Daoy (cell line): ENCODE measurements at places on chromosomes 2 and 18. TPM values are rescaled to one million over a fixed set of nuclear protein-coding genes. Genes with fewer than 3 reads are reported as not detected.

Gene PRSS56
- not detected in 2 replicates for total RNA-seq

Gene RETREG2
- 33.3 and 48.8 TPM in 2 replicates for total RNA-seq

Gene KRCC1
- 33.1 and 42.1 TPM in 2 replicates for total RNA-seq

Gene ZFP36L2
- total RNA-seq: 2.3 and 4.1 TPM in 2 replicates

Gene LIMS2
- 0.51 TPM in 1 of 2 replicates, not detected in the other for total RNA-seq

Gene AQP12A
- total RNA-seq: not detected in 2 replicates

Gene REG3G
- total RNA-seq: not detected in 2 replicates

Gene PLEK
- total RNA-seq: not detected in 2 replicates

Gene LRATD1
- not detected in 2 replicates for total RNA-seq

Gene SERPINE2
- total RNA-seq: 18.0 and 21.0 TPM in 2 replicates

Gene NT5C1B
- total RNA-seq: 0.21 TPM in 1 of 2 replicates, not detected in the other

Gene CNRIP1
- 26.1 and 28.9 TPM in 2 replicates for total RNA-seq

Gene TTL
- 33.6 and 34.2 TPM in 2 replicates for total RNA-seq

Gene TSPYL6
- total RNA-seq: not detected in 2 replicates

Gene GULP1
- 13.4 and 25.9 TPM in 2 replicates for total RNA-seq

Gene VWC2L
- total RNA-seq: not detected in 2 replicates

Gene SEPTIN10
- total RNA-seq: 42.9 and 56.0 TPM in 2 replicates

Gene G6PC2
- total RNA-seq: not detected in 2 replicates

Gene SPP2
- total RNA-seq: not detected in 2 replicates

Gene SOWAHC
- total RNA-seq: 7.1 and 9.0 TPM in 2 replicates

Gene VSNL1
- 0.09 and 2.1 TPM in 2 replicates for total RNA-seq

Gene TUBB8B
- not detected in 2 replicates for total RNA-seq

Gene GRB14
- 0.48 and 2.9 TPM in 2 replicates for total RNA-seq

Gene MARS2
- total RNA-seq: 7.7 and 8.5 TPM in 2 replicates

Gene CAMKMT
- total RNA-seq: 14.2 and 24.4 TPM in 2 replicates

Gene CRIM1
- total RNA-seq: 81.5 and 95.4 TPM in 2 replicates

Gene OSBPL6
- total RNA-seq: 3.8 and 4.5 TPM in 2 replicates

Gene PIEZO2
- 2.1 and 2.2 TPM in 2 replicates for total RNA-seq

Gene NETO1
- total RNA-seq: 4.1 and 4.9 TPM in 2 replicates

Gene GPR155
- total RNA-seq: 0.46 and 0.68 TPM in 2 replicates

Gene CIAO1
- total RNA-seq: 136 and 166 TPM in 2 replicates

Gene ILKAP
- 27.9 and 29.5 TPM in 2 replicates for total RNA-seq

Gene FOXD4L1
- total RNA-seq: 0.11 TPM in 1 of 2 replicates, not detected in the other

Gene KLHL41
- total RNA-seq: 0.15 and 0.51 TPM in 2 replicates

Gene ZSWIM2
- not detected in 2 replicates for total RNA-seq

Gene FSHR
- not detected in 2 replicates for total RNA-seq

Gene SOX11
- total RNA-seq: 11.0 and 11.2 TPM in 2 replicates
